ENCODE measurements at places on chromosomes 2 and 18. TPM values are rescaled to one million over a fixed set of nuclear protein-coding genes. Genes with fewer than 3 reads are reported as not detected.

COLEC11 gene
- not detected for total RNA-seq

FZD7 gene
- 11.6 TPM for total RNA-seq

MEIS1 gene
- total RNA-seq = 11.1 TPM

IL18R1 gene
- 4.2 TPM for total RNA-seq

PLCD4 gene
- total RNA-seq = 14.2 TPM

Data from articular chondrocyte of knee joint (primary cell).